ENCODE measurements at places on chromosomes 3 and 15.

DNA sequence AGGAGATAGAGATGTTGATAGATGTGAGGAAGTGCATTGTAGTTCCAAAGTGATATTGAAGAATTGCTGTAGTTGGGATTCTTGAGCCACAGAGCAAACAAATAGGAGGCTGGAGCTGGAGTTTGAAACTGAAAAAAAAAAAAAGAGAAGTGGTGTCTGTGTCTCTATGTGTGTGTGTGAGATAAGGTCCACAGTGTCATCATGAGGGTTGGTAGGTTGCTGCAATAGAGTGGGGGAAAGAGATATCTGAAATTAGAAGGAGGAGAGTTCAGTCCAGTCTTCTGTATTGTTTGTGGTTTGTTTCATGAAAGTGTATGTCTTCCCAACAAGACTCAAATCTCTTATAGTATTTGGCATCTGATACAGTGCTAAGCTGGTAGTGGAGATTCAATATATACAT is 37.3 kb upstream of the CACNA1D start:
- no peak for DNase-seq

DNA sequence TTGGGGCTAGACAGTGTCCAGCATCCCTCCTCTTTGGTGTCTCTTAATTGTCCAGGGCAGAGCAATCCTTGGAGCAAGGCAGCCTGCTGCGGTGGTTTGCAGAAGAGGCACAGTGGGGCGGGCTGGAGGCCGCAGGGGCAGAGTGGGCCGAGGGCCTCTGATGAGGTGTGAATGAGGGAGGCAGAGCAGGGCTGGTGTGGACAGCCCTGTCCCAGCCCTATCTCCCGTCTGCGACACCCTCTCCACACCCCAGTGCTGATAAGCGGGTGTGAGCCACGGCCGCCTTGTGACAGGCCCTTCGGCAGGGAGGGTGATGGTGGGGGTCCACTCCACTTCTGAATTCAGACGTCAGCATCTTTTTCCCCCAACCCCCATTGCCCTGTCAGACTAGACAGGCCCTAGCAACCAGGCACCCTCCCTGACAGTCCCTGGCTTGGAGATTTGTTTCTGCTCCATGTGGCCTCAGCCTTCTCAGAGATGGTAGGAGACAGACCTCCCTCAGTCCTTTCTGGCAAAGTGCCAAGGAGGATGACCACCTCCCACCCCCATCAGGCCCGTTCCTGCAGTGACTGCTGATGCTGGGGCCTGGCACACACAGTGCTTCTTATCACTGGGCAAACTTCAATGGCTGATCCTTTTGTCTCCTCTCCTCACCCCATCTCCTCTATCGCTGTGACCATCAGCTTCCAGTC is 37.3 kb downstream of the EXOG start:
- no peak for DNase-seq

DNA sequence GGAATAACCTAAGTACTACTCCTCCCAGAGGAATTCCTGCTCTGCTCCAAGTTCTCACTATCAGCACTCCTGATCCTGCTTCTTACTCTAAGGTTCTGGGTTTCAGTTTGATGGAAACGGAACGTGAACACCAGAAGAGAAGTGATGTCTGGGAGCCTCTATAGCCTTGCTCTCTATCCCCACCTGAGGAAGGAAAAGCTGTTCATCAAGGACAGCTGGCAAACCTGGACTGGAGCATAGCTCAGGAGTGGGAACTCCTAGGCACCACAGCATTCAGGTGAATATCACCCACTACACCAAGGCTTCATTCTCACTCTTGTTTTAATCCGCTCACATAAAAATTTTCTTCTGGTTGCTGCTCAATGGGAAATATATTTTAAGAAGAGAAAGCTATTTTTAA is 13.0 kb upstream of the CADPS start:
- DNase-seq, result no peak

DNA sequence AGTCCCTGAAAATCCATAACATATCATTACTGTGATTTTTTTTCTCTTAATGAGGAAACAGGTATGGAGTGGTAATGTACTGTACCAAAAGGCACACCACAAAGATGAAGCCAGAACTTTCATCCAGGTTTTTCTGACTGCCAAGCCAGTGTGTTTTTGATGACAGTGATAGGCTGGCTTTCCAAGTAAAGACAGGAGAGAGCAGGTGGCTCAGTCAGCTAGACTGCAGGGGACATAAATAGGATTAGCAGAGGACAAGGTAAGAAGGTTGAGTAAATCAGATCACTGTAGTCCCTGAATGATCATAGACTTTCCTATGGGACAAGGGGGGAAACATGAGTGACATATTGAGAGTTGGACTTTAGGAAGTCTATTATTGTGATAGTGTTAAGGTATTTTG is 127.9 kb downstream of the GADL1 start:
- DNase-seq, result no peak

- DNase-seq, result no peak
Observed at GRCh38 chr3:36666166-36666565, 98.2 kb downstream of the DCLK3 start.

DNA sequence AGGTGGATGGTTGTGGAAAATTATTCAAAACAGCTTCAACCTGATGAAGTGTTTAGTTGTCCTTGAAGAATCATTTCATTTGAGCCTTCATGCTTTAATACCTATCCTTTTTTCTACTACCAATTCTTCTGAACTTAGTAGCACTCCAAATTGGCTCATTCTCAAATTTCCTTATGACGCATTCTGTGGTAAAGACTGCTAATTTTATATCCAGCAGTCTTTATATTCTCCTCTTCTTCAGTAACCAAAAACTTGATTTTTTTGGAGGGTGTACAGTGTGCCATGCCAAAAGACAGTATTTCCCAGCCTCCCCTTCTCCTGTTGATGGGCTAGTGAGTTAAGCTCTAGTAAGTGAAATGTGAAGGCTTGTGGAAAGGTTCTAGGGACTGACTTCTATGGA is 25.2 kb downstream of the CGNL1 start:
- no peak for DNase-seq

GRCh38 chr3:197104738-197105137 is 75.1 kb upstream of the MELTF start:
- DNase-seq, result no peak

- DNase-seq, result no peak
Observed at GRCh38 chr15:100186366-100186765, 155.4 kb downstream of the ADAMTS17 start.

GRCh38 chr3:196666001-196666867 is 26.7 kb downstream of the NRROS start:
- no peak for DNase-seq

Measured in effector CD4-positive, alpha-beta T cell (primary cell).